Esophagus squamous epithelium (tissue), 5 donors: ENCODE measurements at places on chromosomes 1 and 21. TPM values are rescaled to one million over a fixed set of nuclear protein-coding genes. Genes with fewer than 3 reads are reported as not detected.
A peak's percentile ranks its signal among the peaks of the same experiment; 100 is the strongest.

The ADAM30 gene
- not detected for total RNA-seq

- H3K27ac ChIP-seq = no peak overlapping the region
- no peaks in the 10 kb centered on the region for H3K36me3 ChIP-seq
- H3K4me1 ChIP-seq = no peaks in the 10 kb centered on the region
Observed at GRCh38 chr1:246302251-246302625, 204.8 kb downstream of the SMYD3 start.

The IL24 gene
- not detected for total RNA-seq

The CCDC30 gene
- 0.66 TPM for total RNA-seq

The RBP7 gene
- total RNA-seq = 22.3 TPM

The TNFRSF18 gene
- total RNA-seq = 3.2 TPM

The KCNN3 gene
- total RNA-seq = 0.08 TPM

- H3K4me1 ChIP-seq = no peaks in the 10 kb centered on the region
- H3K36me3 ChIP-seq = no peaks in the 10 kb centered on the region
- H3K27me3 ChIP-seq = no peaks in the 10 kb centered on the region
- no peak overlapping the region for H3K4me3 ChIP-seq
- H3K27ac ChIP-seq = no peak overlapping the region
Observed at GRCh38 chr1:154840269-154841176, 29.6 kb downstream of the KCNN3 start.

DNA sequence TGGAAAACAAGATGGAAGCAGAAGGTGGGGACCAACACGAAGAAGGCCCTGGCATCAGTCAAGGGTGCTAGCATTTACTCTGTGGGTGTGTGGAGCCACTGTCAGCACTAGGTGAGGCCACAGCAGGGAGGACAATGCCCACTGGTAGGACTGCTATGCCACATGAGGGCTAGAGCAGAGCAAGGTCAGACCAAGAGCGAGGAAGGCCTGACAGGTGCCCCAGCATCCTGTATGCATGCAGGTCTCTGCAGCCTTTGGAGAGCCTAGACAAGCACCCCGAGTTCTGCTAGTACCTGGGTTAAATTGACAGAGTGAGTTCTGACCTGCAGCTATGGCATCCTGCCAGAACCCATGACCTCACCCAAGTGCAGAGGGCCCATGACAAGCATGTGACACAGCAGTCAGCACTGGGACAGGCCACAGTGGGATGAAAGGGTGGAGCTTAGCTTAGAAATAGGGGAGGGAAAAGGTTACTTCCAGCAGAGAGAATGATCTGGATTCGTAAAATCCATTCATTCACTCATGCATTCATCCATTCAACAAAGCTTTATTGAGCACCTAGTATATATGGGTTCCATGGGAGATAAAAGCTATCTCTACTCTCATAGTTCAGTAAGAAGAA lies 9.0 kb upstream of the CSF1 start:
- no peaks in the 10 kb centered on the region for H3K27me3 ChIP-seq
- DNase-seq = no peak
- no peaks in the 10 kb centered on the region for H3K36me3 ChIP-seq
- H3K27ac ChIP-seq = no peak overlapping the region
- H3K4me1 ChIP-seq = peaks cover 11% of the 10 kb centered on the region

- H3K4me1 ChIP-seq = peaks cover 88% of the 10 kb centered on the region
- peak overlapping the region; percentile 93 for H3K27ac ChIP-seq
- DNase-seq = no peak
- no peak overlapping the region for H3K4me3 ChIP-seq
Observed at GRCh38 chr1:21338573-21339355, 48.5 kb upstream of the ECE1 start.

DNA sequence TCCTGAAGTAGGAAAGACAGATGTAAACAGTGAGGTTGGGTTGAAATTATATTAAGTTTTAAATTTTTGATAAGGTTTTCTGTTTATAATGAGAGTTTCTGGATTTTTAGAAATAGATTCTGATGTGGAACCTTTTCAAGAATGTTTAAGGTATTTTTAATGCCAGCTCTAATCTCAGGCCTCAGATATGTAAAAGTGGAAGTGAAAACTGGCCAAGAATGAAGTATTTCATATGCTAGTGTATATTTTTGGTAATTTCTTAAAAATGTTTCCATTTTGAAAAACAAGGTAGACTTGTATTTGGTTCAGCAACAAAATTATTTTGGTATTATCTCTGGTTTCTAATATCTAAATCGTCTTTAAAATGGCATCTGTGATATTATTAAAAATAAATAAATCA lies 14.4 kb downstream of the IFNAR1 start:
- peaks cover 3% of the 10 kb centered on the region for H3K36me3 ChIP-seq
- H3K27me3 ChIP-seq = no peaks in the 10 kb centered on the region
- H3K4me3 ChIP-seq = no peak overlapping the region
- no peak overlapping the region for H3K27ac ChIP-seq
- DNase-seq = no peak

GRCh38 chr1:81407000-81407821 lies 393.5 kb upstream of the ADGRL2 start:
- DNase-seq = no peak
- H3K4me3 ChIP-seq = no peak overlapping the region
- H3K27me3 ChIP-seq = no peaks in the 10 kb centered on the region
- H3K4me1 ChIP-seq = no peaks in the 10 kb centered on the region
- H3K27ac ChIP-seq = no peak overlapping the region
- no peaks in the 10 kb centered on the region for H3K36me3 ChIP-seq

DNA sequence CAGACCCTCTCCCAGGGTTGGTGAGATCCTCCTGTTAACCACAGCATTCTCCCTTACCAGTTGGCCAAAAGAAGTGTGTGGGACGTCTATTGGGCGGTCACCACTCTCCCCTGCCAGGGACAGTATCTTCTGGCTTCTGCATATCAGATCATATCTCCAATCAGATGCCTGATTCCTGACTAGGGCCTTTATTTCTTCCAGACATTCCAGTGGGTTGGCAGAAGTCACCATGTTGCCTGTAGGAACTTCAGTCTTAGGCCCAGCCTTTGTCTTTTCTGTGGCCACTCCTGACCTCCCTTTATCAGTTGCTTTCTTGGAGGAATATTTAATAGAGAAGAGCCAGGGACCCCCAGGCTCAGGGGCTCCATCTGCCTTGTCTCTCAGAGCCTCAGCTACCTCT lies 130.4 kb upstream of the F3 start:
- DNase-seq = no peak
- no peaks in the 10 kb centered on the region for H3K4me1 ChIP-seq
- H3K27ac ChIP-seq = no peak overlapping the region
- no peaks in the 10 kb centered on the region for H3K27me3 ChIP-seq
- no peaks in the 10 kb centered on the region for H3K36me3 ChIP-seq

DNA sequence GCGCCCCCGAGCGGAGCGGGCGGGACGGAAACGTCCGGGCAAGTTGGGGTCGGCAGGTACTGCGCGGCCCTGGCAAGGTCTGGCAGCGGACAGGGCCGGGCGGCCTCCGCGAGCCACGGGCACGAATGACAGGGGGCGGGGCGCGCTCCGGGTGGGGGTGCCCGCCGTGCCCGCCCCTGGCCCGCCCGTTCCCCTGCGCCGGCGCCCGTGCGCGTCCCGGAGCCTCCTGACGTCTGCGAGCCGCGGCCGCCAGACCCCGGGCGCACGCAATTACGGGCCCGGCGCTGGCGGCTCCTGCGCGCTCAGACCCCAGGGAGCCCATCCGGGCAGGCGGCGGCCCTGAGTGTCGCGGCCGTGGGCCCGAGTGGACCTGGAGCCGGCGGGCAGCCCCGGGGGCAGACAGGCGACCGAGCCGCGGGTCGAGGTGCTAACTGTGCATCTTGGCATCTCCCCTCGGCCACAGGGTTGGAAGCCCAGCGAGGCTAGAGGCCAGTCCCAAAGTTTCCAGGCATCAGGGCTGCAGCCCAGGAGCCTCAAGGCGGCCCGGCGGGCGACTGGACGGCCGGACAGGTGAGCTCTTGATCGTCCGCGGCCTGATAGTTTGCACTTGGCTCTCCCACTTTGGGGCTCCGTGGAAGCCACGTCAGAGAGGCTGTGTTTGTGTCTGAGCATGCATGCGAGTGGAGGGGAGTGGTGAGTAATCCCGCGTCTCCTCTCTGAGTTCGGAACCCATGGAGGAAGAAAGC lies 918 bp downstream of the MIB2 start:
- H3K27me3 ChIP-seq = no peaks in the 10 kb centered on the region
- H3K4me1 ChIP-seq = peaks cover 62% of the 10 kb centered on the region

The C4BPA gene
- total RNA-seq = not detected

DNA sequence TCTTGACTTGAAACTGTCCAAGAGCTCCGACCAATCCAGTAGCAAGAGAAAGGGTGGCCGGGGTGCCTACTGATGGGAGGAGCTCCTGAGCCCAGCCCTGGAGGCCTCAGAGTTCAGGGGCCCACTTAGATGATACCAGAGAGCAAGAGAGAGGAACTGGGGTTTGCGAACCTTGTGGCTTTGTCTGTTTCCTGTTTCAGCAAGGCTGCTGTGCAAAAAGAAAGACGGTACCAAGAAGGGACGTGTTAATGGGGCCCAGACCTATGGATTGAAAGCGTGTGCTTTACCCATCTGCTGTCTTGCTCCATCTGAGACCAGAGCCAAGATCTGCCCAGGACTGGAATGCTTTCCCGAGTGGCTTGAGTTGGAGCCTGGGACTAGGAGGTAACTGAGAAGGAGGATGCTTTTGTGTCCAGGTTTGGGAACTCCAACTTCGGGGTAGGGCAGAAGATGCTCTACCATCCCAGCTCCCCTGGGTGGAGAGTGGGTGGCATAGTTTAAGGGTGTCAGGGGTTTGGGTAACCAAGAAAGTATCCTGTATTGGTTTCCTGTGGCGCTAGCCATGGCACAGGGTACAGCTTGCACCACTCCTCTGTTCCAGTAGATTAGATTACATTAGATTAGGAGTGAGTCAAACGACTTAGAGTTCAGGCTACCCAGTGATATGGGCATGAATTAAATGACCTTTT lies at the start of gene TRAF3IP3:
Gene TRAF3IP3 (plus strand): TSS at position 128 of the 689 bp plus-strand sequence. CDS start 3,987 bp downstream, outside the sequence.
- DNase-seq = peak; percentile 26
- no peaks in the 10 kb centered on the region for H3K27me3 ChIP-seq
- no peaks in the 10 kb centered on the region for H3K4me1 ChIP-seq
- no peaks in the 10 kb centered on the region for H3K36me3 ChIP-seq
